ENCODE measurements at places on chromosomes 5 and 9.

DNA sequence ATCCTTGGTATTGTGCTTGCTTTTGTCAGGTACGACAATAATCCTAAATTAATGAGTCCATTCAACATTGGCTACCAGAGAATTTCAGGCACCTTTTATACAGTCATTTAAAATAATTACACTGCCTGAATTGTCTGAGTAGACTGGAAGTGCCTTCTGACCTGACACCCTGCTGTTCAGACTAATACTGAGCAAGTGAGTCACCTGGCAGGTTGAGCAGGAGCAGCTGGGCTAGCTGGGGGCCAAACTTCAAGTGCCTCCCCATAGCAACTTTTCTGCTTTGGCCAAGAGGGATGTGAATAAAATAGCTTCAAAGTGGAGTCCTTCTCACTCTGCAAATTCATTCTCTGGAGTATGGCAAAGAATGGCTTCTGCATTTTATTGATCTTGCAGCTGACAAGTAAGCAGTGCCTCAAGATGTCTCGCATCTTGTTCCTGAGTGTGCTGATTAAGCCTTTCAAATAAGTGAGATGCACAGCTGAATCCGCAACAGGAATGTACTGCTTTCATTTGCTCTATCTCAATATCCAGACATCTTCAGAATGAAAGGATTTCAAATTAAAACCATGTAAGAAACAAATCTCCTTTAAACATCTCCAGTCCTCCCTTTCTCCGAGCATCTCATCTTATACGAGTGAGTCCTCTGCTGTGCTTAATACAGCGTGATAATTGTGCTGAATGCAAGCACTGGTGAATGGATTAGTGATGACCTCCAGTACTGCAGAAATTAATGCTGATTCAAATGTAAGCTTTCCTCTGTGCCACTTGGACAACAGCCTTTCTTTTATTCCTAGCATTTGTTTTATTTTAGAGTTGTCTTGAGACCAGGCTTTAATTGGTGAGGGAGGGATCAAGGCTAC, 271.2 kb downstream of the EDIL3 start:
- peak; percentile 71 for DNase-seq

GRCh38 chr5:177605078-177605477, 5.1 kb downstream of the B4GALT7 start:
- no peak for DNase-seq

DNA sequence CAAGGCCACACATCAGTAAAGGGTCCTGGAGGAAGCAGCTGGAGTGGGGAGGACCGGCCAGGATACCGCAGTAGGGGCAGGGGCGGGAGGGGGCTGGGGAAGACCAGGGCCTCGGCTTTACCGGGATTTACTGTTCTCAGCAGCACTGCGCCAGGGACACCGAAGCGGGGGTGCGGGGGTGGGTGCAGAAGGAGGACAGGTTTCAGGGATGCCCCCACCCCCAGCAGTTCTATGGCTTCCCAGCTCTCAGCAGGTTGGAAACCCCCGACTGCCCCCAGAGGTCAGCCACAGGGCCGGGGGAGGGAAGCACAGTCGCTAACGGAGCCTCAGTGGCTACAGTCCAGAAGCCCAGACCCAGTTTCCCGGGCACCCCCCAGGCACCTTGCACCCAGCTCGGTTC, 21.3 kb downstream of the NR5A1 start:
- DNase-seq: no peak

GRCh38 chr5:107567901-107568671, 102.7 kb downstream of the EFNA5 start:
- no peak for DNase-seq

GRCh38 chr5:58255970-58256369, 203.9 kb downstream of the PLK2 start:
- DNase-seq: no peak

- DNase-seq: no peak
These were observed 75.4 kb downstream of the NUDT12 start for GRCh38 chr5:103487218-103487617.

DNA sequence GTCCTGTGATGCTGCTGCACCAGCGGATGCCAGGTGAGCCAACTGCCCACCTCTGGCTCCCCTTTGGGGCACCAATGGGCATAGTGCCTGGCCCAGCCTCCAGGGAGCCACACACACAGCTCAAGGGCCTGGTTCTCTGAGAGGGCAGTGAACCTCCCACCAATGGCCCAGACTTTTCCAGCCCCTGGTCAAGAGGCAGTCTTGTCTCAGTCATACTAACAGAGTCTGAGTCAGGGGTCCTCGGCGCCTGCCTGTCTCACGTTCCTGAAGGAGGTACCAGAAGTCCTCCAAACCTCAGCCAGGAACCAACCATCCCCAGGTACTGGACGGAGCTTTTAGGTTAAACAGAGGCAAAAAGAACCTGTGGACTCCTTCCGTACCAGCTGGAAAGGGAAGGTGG, 121.1 kb downstream of the C5orf15 start:
- DNase-seq: no peak

DNA sequence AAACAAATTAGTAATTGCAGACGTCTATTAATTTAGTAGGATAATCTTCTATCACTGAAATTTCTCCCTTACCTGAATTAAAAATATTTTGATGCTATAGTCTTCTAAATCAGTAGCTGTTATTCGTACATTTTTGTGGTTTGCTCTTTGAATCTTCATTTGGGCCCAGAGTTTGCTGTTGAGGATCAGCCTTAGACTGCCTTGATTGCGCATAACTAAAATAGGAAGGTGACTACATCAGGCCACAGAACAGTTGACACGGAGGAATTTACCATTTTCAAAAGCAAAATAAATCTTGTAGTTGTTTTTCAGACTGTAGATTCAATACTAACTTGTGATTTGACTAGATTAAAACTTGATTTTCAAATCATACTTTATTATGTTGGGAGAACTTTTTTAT, 11.8 kb upstream of the NADK2 start:
- DNase-seq: no peak

- no peak for DNase-seq
These were observed 22.4 kb upstream of the TNFAIP8 start for GRCh38 chr5:119333421-119333851.

- no peak for DNase-seq
These were observed 21.5 kb upstream of the SLC6A3 start for GRCh38 chr5:1466631-1467265.

- no peak for DNase-seq
These were observed 206.8 kb upstream of the SLC24A2 start for GRCh38 chr9:19995619-19996018.

DNA sequence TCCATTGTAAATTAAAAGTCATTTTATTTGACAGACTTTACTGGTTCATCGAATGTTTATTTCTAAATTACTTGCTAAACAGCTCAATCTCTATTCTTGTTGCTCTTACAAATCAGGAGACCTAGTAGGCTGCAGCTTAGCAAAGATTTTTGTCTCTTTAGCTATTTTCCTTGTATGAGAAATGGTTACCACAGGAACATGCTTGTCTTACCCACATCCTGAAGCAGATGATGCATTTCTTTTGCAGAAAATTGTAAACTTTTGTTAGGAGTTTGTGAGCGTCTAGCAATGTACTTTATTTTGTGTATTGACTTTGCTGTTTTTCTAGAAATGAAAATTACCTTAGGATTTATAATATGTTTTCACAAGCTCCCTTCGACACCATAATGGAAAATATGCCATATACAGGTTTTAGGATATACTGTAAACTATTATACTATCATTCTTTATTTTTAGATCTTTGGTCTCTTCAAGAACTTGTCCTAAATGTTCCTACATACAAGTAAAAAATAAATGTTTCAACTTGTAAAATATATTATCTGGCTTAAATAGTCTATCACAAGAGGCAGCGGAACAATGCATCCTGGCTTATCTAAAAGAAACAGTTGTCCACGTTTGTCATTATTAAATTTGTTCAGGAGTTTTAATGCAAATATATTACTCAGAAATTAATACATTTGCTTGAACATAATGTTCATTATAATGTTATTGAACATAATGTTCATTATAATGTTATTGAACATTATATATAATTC, 54.1 kb downstream of the SPEF2 start:
- DNase-seq: no peak

DNA sequence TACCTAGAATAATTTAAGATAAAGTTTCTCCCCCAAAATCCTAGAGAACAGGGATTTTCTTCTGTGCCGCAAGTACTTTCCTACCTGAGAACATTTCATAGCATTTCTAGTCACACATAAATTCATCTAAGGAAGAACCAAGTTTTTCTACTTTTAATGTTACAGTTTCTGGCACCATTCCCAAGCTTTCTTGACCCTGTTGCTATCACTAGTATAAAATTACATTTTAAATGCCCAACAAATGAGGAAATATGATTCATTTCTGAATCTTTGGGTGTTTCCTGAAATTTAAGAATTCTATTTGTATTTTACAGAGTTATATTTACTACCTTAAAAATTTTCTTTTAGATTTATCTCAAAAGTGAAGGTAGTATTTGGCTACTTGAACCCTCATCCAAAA, 137.8 kb downstream of the LPAR1 start:
- no peak for DNase-seq

DNA sequence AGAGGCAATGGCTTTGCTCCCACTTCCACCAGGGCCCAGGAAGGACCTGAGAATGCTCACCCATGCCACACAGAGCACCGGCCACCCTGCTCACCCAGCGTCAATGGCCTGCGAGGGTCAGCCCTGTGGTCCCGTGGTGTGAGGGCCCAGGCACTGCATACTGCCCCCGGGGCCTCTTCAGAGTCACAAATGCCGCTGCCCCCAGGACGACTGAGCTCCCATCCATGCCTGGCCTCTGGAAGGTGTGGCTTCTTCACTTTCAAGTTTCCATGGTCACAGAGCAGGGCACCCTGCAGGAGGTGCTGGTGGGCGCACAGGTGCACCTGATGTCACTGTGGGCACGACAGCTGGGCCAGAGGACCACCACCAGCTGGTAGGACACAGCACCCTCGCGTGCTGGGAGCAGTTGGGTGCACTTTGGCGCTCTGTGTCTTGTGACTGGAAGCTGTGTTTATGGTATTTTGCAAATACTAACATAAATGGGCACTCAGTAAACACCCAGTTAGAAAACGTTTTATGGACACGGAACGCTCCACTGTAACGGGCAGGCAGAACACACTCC, 12.5 kb upstream of the ZDHHC11 start:
- no peak for DNase-seq

DNA sequence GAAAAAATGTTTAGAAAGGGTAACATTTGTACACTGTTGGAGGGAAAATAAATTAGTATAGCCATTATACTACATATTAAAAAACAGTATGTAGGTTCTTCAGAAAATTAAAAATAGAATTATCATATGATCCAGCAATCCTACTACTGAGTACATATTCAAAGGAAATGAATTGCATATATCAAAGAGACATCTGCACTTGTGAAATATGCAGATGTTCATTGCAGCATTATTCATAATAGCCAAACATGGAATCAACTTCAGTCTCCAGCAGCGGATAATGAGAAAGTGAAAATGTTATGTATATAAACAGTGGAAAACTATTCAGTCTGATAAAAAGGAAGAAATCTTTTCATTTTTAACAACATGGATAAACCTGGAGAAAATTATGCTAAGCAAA, 695.5 kb downstream of the SLCO4C1 start:
- DNase-seq: no peak

DNA sequence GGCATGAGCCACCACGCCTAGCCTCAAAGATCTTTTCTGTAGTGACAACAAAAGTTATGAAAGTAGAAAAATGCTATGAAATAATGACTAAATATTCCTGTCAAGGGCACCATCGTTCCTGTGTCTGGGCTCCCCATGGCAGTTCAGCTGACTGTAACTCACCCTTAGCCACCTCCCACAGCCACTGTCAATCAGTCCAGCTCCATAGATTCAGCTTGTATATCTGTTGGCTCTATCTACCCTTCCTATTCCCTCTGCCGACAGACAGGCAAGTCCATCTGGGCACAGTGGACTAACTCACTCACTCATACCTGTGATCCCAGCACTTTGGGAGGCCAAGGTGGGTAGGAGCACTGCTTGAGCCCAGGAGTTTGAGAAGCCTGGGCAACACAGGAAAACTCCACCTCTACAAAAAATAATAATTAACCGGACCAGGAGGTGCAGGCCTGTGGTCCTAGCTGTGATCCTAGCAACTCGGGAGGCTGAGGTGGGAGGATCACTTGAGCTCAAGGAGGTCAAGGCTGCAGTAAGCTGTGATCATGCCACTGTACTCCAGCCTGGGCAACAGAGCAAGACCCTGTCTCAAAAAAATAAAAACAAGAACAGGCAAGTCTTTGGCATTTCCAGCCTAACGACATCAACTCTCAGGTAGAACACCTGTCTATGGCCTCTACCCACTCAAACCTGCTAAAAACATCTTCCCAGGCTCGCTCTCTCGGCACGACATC, 6.2 kb downstream of the CAMSAP1 start:
- DNase-seq: no peak

DNA sequence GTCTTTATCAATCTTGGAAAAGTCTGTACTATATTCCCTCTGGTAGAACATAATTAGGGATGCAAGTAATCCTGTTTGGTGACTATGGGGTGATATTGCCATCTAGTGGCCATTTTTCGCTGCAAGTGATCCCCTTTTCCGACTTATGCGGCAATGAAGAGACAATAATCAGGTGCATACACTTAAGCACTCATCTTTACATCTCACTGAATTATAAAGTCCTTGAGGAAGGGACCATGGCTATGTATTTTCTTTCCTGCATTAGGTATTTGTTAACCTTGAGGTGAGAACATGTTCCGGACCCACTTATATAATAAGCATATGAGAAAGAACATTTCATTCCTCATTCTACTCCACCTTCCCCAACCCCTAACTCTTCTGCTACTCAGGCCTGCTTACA, 19.6 kb upstream of the LIX1 start:
- peak; percentile 71 for DNase-seq

DNA sequence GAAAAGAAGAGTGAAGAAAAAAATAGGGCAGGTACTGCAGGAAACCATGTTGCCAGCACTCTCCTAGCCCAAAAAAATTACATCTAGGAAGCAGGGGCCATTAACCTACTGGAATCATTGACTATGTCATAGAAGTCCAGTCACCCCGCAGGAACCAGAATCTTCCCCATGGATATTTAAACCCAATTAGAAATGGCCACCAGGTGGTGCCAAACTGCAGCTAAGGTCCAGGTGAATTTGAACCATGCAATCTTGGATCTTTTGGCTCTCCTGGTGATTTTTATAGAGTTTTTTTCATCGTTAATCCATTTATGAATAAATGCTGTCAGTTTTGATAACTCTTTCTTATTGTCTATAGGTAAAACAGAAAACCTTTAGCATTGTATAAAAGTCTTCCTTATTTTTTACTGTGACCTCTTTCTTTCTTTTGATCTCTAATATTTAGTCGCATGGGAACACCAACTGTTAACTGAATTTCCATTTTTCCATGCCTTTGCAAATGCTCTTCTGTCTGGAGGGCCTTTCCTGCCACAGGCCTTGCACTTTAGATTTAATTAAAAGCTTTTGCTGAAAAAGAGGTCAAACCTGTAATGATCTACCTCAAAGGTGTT, 147.5 kb upstream of the FGF10 start:
- no peak for DNase-seq

DNA sequence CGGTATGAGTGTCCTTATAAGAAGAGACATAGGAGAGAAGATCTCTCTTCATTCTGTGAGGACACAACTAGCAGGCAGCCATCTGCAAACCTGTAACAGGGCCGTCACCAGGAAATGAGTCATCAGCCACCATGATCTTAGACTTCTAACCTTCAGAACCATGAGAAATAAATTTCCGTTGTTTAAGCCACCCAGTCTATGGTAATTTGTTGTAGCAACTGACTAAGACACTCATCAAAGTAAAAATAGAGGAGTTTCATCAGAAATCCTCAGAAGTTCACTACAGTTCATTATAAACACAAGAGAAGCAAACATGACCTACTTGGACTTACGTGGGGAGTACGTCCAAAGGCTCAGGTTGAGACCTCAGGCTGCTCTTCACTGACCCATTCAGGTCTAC, 357.7 kb downstream of the SEMA5A start:
- peak; percentile 5 for DNase-seq

- peak; percentile 93 for DNase-seq
These were observed 96.4 kb downstream of the DIRAS2 start for GRCh38 chr9:90546200-90546599.
